Foreskin fibroblast (primary cell): ENCODE measurements at places on chromosomes 4 and X.

- no peak for DNase-seq
Measured at GRCh38 chrX:131693359-131693758, 149.5 kb downstream of the OR13H1 start.

DNA sequence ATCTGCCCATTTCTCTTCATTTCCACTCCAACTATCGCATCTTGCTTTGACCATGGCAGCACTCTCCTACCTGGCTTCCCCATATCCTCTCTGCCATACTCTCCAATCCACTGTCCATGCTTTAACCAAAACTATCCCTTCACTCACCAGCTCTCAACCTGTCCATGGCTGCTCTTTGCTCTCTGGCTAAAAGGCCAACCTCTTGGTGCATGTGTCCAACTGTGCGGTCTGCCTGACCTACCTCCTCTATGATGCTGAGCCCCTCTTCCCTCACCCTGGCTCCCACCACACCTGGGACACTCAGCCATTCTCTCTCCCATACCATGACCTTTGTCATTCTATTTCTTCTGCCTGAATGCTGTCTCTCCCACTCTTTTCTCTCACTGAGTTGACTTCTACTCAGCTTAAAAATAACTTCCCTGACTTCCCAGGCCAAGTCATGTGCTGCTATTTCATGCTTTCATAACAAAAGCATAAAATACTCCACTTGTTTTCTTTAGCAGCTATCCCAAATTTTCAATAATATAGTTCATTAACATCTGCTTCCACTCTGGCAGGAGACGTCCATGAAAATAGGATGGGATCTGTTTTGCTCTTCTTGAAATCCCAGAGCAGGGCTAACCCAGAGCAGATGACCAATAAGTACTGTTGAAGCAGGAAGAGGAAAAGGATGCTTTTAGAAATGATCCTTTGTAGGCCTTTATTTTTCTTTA lies 29.8 kb upstream of the KLF3 start:
- DNase-seq, result no peak

GRCh38 chr4:11634283-11634682 lies 205.6 kb upstream of the HS3ST1 start:
- DNase-seq, result no peak

DNA sequence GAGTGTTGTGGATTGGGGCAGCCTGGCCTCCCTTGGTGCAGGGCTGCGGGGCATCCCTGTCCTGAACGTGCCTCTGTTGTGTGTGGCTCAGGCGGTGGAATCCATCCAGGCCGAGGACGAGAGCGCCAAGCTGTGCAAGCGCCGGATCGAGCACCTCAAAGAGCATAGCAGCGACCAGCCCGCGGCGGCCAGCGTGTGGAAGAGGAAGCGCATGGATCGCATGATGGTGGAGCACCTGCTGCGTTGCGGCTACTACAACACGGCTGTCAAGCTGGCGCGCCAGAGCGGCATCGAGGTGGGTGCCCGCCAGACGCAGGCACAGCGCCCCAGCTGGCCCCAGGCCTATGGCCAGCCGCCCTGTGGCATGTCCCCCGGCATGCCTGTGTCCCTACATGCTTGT lies 25.6 kb downstream of the MAEA start:
- no peak for DNase-seq

DNA sequence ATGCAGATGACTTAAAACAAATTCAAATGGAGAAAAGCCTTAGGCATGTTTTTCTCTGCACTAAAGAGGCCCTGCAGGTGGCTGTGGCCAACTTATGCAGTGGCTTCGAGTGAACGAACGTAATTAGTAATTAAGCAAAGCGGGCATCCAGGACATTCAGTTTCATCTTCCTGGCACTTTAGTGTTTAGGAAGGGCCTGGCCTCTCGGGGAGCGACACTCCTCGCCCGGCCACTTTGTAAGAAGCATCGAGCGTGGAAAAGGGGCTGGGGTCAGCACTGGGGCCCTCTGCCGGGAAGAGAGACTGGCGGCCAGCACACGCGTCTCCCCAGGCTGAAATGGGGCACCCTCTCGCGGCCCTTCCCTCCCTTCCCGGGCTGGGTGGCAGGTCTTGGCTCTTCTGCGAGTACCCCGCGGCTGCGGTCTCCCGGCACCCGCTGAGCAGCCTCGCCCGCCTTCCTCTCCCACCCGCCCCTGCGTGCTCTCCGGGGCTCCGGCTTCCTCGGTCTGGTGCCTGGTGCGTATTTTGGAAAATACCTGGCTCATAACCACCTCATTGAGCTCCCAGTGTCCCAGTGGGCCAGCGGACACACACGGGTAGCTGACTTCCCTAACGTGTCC lies 677 bp upstream of the CYP4V2 start:
- DNase-seq, result peak; percentile 51

DNA sequence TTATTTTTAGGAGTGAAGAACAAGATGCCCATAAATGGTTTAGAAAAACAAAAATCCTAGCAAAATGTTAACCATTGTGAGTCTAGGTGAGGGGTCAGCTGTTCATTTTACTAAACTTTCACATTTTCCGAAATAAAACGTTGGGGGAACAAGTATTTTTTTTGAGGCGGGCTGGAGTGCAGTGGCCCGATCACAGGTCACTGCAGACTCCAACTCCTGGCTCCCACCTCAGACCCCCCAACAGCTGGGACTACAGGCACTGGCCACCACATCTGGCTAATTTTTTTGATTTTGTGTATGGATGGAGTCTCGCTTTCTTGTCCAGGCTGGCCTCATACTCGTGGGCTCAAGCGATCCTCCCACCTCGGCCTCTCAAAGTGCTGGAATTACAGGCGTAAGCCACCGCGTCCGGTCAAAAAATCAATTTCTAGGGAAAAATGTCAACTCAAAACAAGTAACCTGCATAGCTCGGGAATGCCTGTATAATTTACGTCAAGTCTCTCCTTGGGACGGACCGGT lies 742 bp upstream of the TAF1 start:
- DNase-seq, result no peak

GRCh38 chrX:155262970-155263754 lies 1.1 kb downstream of the RAB39B start:
- DNase-seq, result no peak

DNA sequence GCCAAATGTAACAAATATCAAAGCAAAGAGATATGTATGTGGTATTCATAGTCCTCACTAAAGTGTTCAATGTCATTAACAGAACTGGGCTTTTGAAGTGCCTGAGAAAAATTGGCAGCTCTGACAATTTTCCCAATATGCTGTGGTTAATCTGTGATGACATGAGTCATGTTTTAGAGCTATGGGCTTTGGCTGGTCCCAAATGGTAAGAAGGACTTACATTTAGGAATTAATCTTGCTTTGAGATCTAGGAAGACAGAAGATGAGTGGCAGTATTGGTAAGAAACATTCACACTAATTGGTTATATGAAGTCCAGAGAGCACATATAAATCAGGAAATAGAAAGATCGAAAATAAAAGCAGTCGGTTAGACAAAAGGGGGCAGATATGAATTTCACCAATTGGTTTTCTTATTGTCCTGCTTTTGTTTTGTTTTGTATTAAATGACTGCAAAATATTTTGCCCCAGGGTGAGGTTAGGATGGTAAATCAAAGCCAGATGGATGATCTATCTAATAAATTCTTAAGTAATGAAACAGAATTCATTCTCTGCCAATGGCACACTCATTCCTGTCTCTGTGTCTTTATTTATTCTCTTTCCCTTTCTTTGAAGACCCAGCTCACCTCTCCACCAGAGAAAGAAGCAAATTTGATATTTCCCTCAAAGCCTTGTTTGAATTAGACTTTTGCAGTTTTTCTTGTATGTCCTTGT lies 993.1 kb downstream of the RPA4 start:
- DNase-seq, result peak; percentile 51

- no peak for DNase-seq
Measured at GRCh38 chr4:2694691-2695090, 61.4 kb downstream of the TNIP2 start.

- peak; percentile 59 for DNase-seq
Measured at GRCh38 chr4:183571350-183571941, 66.6 kb downstream of the ING2 start.

- DNase-seq, result no peak
Measured at GRCh38 chr4:37216209-37216608, 28.3 kb upstream of the NWD2 start.

GRCh38 chr4:135192751-135193535 lies 991.4 kb upstream of the PABPC4L start:
- no peak for DNase-seq

GRCh38 chrX:149487292-149487691 lies 17.8 kb downstream of the IDS start:
- DNase-seq, result no peak

DNA sequence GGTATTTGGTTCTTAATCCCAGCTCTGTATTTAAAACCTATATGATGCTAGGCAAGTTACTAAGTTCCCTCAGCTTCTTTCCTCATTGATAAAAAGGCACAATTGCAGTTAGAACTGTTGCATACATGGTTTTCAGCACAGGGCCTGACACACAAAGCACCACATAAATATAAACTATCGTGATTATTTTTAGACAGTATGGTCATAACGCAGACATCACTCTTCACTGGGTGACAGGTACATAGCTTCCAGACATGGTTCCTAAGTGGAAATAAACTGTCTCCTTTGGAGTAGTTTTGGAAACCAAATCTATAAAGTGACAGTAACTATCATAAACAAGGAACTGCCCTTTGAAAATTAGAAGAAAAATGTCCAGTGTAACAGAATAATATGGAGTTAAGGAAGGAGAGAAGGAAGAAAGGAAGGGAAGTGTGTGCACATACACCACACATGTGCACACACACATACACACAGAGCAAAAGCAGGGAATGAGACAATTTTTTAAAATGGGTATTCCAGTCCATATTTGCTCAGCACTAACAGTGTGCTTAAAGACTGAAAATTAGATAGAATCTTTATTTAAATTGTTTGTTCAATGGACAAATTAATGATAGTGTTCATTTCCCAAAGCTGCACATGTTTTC lies 12.5 kb upstream of the G3BP2 start:
- no peak for DNase-seq

DNA sequence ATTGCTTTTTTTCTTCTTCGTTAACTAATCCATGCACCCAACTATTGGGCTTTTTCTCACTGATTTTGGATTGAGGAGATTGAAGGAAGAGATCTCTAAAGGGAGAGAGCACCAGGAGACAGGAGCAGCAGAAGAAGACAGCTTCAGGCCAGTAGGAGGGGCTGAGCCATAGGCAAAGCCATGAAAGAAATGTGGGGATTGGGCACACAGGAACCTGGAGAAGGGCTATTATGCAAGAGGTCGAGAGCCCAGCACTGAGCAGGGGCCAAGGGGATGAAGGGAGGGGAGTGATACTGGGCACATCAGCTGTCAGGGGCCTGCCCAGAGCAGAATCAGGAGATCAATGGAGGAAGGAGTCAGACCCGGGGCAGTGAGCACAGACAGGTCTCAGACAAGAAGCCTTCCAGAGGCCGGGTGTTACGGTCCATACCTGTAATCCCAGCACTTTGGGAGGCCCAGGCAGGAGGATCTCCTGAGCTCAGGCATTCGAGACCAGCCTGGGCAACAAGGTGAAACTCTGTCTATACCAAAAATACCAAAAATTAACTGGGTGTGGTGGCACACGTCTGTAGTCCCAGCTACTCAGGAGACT lies 140.9 kb downstream of the BCOR start:
- no peak for DNase-seq

DNA sequence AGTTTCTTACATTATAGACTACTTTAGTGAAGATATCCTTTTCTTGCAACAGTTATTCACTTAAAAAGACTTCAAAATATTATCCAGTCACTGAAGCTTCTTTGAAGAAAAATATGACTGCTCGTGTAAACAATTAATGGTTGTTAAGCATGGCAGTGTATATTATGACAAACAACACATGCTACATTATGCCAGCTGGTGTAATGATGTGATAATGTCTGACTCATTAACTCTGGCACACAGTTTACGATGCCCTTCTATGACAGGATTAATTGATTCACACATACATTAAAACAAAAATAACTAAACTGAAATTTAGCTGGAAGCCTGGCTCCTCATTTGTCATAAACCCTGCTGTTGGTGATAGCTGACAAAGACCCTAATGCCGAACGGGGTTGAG lies 22.4 kb downstream of the GK2 start:
- no peak for DNase-seq

DNA sequence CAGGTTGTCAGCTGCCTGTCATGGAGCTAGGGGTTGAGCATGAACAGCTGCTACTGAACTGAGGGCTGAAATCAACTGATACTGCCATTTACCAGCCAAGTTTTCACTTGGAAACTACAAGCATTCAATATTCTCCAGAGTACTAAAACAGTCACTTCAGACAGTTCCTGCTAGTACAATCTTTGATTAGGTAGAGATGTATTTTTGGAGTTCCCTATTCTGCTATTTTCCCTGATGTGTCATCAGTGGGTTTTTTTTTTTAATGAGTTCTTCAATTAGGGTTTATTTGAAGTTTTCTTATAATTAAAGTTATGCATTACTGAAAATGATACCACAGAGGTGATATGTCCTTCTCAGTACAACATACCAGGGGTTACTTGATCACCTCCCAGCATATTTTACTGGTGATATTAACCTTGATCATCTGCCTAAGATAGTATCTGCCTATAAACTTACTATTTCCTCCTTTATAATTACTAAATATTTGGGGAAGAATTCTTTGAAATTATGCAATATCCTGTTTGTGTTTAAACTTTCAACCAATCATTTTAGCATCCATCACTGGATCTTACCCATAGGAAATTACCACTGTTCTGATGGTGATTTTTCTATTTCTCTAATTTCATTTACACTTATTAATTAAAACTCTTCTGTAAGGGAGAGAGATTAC lies 13.6 kb downstream of the PDCL2 start:
- DNase-seq, result no peak

DNA sequence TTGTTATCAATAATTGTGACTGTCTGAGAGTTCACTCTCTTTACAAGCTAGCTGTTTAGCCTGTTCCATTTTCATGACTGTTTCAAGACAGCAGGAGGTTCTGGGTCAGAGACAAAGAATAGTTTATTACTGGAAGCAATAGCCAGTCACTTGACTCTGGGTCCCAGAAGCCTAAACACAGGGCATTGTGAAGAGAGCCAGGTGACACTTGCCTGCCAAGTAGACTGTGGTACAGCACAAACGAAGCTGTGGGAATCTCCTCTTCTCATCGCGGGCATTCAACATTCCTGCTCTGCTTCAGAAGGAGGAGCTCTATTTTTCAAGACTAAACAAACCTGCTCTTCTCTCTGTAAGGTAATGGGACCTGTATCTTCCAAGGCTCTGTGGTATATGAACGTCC lies 485.1 kb downstream of the TRIML1 start:
- DNase-seq, result no peak

- peak; percentile 78 for DNase-seq
Measured at GRCh38 chr4:183241322-183241640, 78.8 kb downstream of the CLDN22 start.
